ENCODE measurements at places on chromosomes 16 and 17. TPM values are rescaled to one million over a fixed set of nuclear protein-coding genes. Genes with fewer than 3 reads are reported as not detected.
A peak's percentile ranks its signal among the peaks of the same experiment; 100 is the strongest.

- no peak for DNase-seq
Observed at GRCh38 chr17:82837586-82838320, 2.1 kb downstream of the ZNF750 start.

DNA sequence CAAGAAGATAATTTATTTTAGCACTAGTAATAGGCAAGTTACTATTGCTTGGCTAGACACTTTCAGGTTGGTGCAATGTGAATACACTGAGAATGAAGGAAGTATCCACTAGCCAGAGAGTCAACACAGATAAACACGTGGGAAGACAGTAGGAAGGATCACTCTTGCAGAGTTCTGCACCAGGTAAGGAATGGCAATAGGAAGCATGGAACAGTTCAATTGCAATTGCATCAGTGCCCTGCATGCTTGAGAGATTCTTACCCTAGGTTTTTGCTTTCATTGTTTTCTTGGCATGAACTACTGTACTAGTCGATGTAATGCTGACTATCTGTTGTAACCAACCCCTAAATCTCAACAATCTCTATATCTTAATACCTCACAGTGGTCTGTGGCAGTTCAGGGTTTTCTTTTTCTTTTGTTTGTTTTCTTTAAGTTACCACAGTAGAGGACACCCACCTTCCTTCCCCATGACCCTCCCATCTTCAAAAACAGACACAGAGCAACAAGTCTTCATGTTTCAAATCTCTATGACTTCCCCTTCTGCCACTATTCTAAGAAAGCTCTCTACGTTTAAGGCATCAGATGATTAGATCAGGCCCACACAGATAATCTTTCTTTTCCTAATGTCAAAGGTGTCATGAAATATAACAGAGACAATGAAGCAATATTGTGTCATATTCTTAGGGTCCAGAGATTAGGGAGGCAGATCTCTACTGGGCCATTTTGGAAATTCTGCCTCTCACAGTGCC is 18.1 kb upstream of the ABCA8 start:
- DNase-seq = no peak

DNA sequence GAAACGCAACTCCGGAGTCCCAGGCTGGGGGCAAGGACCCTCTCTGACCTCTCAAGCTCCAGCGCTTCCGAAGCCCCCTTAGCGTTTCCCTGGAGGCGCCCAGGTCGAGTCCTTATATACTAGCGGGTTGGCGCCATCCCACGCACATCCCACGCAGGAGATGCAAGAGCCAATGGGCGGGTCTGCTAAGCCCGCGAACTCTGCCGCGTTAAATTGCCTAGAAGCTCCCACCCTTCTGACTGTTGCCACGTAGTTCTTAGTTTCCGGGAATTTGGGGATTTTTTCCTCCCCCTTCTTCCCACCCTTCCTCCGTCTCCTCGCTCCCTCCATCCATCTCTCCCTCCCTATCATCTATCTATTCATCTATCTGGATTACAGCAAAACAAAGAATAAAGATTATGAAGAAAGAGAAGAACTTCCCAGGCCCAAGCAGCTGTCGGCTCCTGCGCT is at the start of gene SLFN11:
Gene SLFN11, minus strand, starts transcription at position 88 of the 450 bp plus-strand sequence. CDS start 9,814 bp downstream, outside the sequence.
- peak; percentile 77 for DNase-seq

ALOX12B gene
- not detected for total RNA-seq

GRCh38 chr16:81487301-81487720 is 42.7 kb downstream of the CMIP start:
- DNase-seq = no peak

DNA sequence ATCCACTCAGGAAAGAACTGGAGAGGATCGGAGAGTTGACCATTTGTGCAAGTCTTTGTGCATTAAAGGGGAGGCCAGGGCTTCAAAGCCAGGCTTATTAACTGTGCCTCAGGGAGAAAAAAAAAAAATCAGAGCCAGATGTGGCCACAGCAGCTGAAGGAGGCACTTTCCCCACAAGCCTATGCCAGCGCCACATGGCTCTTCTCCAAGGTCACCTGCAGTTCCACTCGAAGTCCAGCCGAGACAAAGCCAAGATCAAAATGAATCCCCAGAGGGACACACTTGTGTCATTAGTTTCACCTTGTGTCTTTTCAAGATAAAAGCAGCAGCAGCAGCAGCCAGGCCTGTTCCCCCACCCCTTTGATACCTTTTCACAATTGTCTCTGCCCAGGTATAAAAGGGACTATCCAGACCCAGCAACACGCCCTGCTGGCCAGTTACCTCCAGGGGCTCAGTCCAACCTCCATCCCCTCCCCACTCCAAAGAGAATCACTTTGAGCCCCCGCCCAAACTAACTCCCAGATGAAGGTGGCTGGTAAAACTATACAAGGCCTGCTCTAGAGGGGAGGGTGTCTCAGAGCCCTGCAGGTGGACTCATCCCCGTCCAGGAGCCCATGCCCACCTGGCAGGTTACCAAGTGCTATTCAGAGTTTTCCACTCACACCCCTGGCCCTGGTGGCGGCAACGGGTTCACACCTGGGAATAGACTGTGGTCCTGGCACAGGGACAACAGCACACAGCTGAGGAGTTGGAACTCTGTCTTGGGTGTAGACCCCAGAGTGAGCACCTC is 29.2 kb downstream of the AXIN2 start:
- DNase-seq = no peak

GRCh38 chr16:88634141-88634993 is 4.0 kb upstream of the IL17C start:
- DNase-seq = no peak

DNA sequence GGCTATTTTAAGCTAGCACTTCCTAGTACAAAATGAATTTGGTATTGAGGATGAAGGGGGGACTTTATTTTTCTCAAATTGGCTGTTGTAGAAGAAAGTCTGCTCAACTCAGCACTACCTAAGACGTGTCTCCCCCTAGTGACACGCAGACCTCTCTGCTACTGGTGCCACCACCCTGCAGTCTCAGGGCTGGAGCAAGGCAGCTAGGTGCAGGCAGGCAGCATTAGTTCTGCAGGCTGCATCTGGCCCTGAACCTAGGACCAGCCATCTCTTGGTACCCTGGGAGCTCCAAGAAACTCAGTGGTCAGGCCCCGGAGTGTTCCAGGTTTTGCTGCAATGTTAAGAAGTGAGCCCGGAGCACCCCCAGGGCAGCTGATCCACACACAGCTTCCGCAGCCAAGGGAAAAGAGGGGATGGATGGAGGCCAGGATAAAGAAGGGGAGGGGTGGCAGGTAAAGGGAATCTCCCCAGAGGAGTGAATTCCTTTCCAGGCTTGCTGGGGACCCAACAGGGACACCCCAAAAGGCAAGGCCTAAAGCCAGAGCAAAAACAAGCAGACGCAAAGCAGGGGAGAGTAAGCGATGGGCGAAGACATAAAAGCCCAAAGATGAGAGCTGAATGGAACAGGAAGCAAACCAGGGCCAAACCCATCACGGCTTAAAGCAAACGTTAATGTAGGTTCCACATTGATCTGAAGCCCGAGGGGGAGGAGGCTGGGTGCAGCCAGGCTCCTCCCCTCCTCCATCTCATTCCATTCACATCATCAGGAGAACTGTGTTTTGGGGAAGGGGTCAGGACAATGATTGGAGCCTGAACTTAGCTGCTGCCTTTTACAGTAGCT is 200.5 kb downstream of the ZFHX3 start:
- DNase-seq = peak; percentile 30

GRCh38 chr17:57874434-57875289 is 24.8 kb upstream of the MRPS23 start:
- peak; percentile 96 for DNase-seq

DNA sequence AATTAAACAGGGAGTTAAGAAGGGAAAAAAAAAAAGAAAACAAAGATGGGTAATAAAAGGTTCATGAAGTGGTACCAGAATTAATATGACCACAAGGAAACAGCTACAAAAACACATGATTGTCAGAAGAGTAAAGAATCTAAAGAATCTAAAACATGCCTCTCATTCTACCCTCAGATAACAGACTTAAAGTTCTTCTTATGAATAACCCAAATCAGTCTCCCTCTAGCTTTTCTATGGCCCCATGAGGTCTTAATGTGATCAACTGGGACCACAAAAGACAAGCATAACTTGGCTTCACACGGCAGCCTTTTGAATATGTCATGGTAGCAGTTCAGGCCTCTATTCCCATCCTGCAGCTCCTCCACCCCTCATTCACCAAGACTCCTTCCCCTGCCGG is 6.9 kb downstream of the MYH10 start:
- DNase-seq = peak; percentile 56

DNA sequence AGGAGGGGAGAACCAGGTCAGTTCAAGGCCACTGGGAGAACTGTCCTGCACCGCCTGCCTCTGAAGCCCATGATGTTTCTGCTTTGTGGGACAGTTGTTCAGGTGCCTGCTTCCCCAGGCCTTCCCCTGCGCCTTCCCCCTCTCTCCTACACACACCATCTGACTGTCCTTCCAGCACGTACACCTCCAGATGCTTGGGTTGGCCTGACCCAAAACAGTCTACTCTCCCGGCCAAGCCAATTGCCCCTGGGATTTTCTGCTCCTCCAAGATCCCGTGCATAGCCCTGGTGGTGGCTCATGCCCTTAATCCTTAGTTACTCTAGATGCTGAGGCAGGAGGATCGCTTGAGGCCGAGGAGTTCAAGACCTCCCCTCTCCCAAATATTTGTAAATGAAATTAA is 684 bp upstream of the RSAD1 start:
- DNase-seq = no peak

MT1G gene
- total RNA-seq = not detected

SCARF1 gene
- total RNA-seq = not detected

DNA sequence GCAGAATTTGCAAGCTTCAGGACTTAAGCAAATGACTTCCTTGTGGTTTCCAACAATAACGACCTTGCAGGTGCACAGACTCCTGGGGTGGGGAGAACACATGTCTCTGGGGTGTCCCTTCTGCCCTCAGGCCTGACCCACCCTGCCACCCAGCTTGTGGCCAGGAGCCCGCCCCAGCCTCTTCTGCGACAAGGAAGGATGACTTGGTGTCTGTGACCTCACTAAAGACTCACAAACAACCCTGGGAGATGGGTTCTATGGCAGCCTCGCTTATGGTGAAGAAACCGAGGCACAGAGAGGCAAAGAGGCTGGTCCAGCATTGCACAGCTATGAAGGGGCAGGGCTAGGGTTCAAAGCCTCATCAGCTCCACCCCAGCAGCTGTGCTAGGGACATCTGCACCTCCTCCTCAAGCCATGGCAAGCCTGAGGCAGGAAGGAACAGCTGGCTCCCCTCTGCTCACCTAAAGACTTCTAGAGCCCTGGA is 2.6 kb downstream of the ATP2A3 start:
- DNase-seq = peak; percentile 42

GRCh38 chr16:54509456-54509855 is 222.9 kb upstream of the IRX3 start:
- no peak for DNase-seq

DNA sequence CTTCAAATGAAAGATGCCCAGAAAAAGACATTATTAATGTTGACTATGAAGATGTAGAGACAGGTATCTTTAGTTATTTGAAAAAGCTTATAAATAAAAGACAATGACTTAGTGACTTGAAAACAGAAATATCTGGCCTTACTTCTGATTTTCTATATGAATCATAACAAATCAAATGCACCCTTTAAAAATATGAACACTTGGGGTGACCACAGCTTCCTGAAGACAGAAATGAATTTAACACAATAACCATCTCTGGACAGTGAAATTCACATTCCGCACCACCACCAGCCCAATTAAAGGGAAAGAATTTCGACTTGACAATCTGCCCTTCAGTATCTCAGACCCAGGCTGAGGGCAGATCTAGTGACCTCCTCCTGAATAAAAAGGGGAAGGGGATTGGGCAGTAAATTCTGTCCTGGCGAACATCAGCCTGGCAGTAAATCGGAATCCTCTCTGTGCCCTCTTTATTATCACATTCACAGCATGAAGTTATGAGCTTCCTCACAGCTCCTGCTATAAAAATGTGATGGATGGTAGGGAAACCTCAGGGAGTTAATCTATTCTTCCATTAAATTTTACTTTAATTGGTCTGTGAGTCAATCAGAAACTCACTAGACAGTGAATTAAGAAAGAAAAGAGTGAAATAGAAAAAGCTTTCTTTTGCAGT is 131.5 kb downstream of the SNX11 start:
- DNase-seq = no peak

Data from LHCN-M2 (cell line).